ENCODE measurements at places on chromosomes 2 and 18. TPM values are rescaled to one million over a fixed set of nuclear protein-coding genes. Genes with fewer than 3 reads are reported as not detected.

NOSTRIN gene
- total RNA-seq, result under 0.01 TPM

CCT4 gene
- total RNA-seq, result 159 TPM

MYO5B gene
- 0.66 TPM for total RNA-seq

FSHR gene
- total RNA-seq, result not detected

CELF4 gene
- not detected for total RNA-seq

MYO3B gene
- total RNA-seq, result under 0.01 TPM

DSG4 gene
- not detected for total RNA-seq

NTSR2 gene
- not detected for total RNA-seq

ABCB11 gene
- total RNA-seq, result not detected

SPP2 gene
- total RNA-seq, result not detected

TBR1 gene
- under 0.01 TPM for total RNA-seq

FIGN gene
- 1.3 TPM for total RNA-seq

AGBL5 gene
- 24.9 TPM for total RNA-seq

ELOA2 gene
- not detected for total RNA-seq

OR6B2 gene
- total RNA-seq, result not detected

IAH1 gene
- total RNA-seq, result 54.5 TPM

INHA gene
- 0.22 TPM for total RNA-seq

IL36A gene
- total RNA-seq, result not detected

Measured in placental pericyte (primary cell).